Stimulated activated CD8-positive, alpha-beta memory T cell treated with anti-CD3 and anti-CD28 coated beads, Interleukin-4, amount 100 ng/mL, for 4 hours (primary cell): ENCODE measurements at places on chromosomes 3 and 15.

DNA sequence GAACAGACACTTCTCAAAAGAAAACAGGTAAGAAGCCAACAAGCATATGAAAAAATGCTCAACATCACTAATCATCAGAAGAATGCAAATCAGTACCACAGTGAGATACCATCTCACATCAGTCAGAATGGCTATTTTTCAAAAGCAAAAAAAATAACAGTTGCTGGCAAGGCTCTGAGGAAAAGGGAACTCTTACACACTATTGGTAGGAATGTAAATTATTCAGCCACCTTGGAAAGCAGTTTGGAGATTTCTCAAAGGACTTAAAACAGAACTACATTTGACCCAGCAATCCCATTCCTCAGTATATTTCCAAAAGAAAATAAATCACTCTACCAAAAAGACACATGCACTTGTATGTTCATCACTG, 95.6 kb downstream of the APBA2 start:
- no peak for DNase-seq

DNA sequence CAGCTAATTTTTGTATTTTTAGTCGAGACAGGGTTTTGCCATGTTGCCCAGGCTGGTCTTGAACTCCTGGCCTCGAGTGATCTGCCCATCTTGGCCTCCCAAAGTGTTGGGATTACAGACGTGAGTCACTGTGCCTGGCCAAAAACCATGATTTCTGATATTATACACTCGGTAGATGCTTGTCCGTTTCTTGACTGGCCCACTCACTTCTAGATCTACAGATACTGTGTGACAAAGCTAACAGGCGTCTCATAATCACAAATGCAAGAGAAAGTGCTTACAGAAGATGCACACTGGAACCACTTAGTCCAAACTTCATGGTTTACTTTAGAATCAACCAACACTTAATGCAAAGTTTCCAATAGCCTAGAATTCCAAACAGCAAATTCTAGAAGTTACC, 8.4 kb downstream of the PROK2 start:
- no peak for DNase-seq

DNA sequence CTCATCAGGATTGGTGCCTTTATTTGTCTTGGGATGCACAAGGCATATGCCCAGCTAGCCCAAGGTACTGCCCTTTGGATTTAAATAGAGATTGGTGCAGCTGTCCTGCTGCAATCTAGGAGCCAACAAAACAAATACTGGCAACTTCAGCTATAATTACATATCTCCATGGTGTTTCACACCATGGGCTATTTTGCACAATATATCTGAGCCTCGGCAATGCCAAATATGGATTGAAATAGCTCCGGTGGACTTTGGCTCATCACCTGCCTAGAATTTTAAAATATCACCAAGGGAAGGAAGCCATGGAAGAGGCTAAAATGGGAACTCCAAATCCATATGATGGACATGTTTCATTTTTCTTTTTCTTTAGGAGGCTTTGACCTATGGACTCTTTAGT, 367.8 kb upstream of the UMPS start:
- DNase-seq, result no peak

DNA sequence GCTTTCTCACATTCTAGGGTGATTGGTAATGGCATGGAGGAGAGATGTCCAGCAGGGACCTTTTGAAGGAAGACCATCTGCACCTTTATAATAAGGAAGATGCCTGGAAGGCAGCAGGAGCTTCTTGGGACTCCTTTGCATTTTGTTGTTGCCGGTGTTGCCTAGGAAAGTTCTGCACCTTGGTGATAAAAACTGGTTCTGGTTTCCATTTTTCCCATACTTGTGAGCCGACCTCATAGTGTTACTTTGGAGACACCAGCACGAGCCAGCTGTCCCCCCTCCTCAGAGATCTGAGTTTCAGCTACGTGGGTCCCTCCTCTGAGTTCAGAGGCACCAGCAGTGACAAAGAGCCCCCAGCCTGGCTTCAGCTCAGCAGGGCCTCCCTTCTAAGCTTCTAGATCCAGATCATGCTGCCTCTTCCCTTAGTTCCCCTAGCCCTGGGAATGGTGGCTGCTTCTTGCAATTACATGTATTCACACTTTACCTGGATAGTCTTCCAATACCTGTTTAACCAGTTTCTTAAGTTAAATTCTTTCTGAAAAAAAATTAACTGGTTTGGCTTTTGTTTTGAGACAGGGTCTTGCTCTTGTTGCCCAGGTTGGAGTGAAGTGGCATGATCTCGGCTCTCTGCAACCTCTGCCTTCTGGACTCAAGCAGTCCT, 18.0 kb upstream of the FSTL1 start:
- DNase-seq, result no peak

DNA sequence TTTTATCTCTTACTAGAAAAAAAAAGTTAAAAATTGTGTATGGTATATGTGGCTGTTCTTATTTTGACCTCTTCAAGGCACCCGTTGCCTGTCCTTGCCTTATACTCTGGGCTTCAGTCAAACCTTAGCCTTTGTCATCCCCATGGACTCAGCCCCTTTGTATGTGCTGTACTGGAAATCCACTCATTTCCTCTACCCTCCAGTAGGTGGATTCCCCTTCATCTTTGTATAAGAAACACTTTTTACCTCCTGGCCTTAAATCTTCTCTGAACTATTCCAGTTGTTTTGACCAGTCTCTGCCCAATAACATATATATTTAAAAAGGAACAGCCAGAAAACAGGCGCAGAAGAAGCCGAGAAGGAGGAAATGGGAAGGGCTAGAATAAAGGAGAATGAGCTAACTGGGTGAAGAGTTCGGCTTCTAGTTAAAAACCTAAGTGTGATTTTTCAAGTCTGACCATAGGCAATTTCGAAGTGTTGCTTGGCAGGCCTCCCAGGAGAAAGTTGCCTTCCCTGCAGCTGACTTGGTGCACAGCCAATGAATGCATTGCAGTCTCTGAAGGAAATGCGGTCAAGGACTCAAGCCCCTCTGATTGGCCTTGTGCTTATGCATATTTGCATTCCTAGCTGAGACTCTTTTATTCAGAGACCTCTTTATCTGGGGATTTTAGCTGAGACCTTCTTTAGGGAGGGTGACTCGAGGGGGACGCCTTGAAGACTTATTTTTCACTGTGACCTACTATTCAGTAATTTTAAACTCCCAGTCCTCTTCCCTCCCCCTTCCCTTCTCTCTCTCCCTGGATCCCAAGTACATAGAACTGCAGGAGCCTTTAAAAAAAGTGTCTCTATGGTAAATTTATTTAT, 277.4 kb downstream of the ROBO1 start:
- no peak for DNase-seq

DNA sequence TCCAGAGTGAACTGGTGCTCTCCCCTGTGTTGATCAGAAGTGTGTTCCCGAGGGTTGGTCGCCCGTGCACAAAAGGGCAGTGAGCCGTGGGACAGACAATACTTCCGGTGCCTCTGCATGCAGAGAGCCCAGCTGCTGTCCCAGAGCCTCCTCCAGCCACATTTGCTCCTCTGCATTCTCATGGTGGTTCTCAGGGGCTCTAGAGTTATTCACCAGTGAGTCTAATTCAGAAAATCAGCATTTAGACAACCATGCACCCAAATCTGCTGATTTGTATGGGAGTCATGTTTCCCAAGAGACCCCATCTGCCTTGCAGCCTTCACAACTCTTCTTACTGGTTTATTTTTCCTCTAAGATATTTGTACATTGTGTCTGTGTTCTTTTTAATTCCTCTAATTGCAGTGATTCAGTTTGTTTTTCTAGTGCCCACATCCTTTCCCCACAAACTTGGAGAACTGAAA, 107.0 kb upstream of the SPRED1 start:
- no peak for DNase-seq

DNA sequence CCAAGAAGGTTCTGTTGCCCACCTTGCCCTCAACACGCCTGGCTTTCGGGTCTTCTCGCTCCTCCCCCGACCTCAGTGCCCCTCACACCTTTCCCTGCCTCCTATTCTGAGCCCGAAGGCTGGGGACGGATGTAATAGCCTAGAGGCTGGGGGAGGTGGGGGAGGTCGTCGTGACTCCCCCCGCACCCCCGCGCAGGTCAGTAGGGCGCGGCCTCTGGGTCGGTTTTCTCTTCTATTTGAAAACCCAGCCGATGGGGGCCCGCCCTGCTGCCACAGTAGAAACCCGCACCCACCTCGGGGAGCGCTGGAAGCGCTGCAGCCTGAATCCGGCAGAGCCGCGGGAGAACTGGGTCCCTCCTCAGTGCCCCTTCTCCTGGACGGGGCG, 1.0 kb upstream of the RBPMS2 start:
- DNase-seq, result no peak

DNA sequence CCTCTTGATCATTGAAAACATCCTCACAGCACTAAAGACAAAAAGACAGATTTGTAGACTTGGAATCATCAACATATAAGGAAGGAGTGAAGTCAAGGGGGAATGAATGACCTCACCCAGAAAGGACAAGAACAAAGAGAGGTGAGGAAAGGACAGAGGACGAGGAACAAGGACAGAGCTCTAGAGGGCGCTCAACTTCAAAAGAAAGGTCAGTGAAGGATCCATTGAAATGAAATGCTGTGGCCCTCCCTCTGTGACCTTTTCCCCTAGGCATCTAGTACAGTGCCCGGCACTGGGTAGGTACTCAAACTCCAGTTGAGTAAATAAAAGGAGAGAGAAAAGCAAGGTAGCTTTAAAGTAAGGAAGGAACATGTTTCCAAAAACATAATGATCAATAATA, 2.6 kb downstream of the ATP8B4 start:
- no peak for DNase-seq

DNA sequence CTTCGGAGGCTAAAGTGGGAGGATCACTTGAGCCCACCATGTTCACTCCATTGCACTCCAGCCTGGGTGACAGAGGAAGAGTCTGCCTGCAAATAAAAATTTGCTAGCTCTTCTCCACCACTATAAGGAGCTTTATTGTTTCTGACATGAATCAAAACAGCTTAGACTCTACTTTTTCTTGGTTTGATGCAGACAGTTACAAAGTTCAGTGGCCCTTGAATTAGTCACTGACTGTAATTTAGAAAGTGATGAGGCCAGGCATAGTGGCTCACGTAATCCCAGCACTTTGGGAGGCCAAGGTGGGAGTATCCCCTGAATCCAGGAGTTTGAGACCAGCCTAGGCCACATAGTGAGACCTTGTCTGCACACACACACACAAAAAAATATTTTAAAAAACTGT, 172.4 kb upstream of the CGNL1 start:
- DNase-seq, result no peak

- no peak for DNase-seq
Observed at GRCh38 chr3:78845605-78846004, 922.2 kb downstream of the ROBO1 start.

DNA sequence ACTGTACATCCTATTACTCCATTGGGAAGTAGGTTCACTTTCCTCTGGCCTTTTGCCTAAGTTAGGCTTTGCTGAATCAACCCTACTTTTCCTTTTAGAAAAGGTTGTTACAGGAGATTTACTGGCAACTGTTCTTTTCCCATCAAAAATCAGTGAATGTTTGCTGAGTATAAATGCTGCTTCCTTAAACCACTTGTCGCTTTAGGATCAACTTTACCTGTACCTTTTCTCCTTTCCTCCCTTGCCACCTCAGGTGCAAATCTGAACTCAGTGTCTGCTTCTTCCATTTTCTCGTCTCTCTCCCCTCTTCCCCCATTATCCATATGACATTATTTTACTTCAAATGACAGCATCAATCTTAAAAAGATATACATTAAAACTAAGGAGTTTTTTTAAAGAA, 69.5 kb upstream of the GOLGA6B start:
- DNase-seq, result no peak

GRCh38 chr15:100889385-100890050, 9.9 kb downstream of the ALDH1A3 start:
- no peak for DNase-seq

DNA sequence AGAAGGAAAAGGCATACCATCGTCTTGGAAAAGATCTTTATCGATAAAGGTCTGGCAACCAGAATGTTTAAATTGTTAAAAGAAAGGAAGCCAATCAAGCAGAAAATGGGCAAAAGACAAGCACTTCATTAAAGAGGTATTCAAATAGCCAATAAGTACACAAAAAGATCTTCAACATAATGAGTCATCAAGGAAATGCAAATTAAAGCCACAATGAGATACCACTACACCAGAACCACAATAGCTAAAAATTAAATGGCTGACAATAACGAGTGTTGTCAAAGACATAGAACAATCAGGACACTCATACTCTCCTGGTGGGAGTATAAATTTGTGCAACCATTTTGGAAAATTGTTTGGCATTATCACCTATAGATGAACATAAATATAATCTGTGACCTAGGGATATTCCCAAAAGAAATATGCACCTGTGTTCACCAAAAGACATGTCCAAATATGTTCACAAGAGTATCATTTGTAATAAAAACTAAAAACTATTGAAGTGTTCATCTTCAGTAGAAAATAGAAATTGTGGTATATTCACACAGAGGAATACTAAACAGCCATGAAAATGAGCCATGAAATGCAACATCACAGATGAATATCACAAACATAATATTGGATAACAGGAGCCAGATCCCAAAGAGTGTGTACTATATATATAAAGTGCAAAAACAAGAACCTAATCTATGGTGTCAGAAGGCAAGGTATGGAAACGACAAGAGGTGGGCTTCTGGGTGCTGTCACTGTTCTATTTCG, 14.4 kb upstream of the BTBD1 start:
- DNase-seq, result no peak

- no peak for DNase-seq
Observed at GRCh38 chr15:48486228-48486627, 155.0 kb downstream of the DUT start.

DNA sequence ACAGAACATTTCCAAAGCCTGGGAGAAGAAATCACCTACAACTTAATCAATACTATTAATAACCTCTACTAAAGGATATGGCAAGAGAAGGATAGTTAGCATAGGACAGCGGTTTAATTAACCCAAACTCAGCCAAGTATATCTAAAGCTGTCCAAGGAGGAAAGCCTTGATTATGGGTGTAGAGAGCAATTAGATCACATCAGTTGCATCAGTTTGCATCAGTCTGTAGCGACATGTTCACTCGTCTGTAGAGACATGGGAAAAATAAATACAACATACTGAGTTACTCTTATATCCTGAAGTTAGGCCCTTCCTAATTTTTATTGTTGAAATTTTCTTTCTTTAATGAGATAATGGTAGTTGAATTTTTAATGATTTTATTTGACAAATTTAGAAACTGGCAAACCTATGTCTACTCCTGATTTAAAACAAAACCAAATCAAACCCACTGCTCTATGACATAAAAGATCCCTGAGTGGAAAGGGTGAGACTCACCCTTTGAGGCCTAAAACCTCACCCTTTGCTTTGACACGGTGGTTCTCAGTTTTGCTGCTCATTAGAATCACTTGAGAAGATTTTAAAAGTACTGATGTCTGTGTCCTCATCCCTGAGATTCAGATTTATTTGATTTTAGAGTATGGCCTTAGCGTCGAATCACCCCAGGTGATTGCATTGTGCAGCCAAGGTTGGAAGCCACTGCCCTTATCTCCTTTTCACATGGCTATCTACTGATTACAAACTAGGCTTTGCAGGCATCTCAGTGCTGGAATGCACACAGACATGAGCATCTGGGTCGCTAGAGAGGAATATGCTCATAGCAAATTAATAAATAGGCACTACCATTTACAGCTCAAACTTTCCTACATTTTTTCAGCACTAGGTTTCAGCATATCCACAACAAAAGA, 2.8 kb upstream of the CLRN1 start:
- DNase-seq, result no peak
